Testis (tissue), 5 donors: ENCODE measurements at places on chromosomes 5 and 9. TPM values are rescaled to one million over a fixed set of nuclear protein-coding genes. Genes with fewer than 3 reads are reported as not detected.

DNA sequence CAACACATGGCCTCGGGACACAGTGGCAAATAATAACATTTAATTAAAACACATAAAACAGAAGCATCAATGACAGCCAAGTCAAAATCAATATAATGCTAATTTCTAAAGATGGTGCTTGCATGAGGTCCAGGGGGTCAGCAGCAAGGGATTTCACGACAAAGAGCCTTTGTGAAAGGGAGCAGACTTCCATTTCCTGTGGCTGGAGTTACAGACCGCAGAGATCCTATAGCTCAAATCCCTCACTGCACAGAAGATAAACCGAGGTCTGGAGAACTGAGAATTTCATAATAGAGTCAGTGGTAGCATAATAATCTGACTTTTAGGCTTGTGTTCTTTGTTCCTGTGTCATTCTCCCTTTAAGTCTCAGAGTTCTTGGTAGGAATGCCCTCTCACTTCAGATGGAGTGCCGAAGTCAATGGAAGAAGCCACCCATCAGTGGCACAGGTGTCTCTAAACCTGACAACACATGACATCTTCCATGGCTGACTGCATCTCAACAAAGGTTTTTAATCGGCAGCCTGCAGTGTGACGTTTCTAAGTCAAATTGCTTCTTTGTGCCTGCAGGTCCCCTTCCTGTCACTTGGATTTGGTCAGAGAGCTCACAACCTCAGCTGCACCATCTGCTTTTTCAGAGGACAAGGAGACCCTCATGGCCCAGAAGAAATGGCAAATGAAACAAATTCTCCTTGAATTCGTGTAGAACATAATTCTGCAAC lies 67.4 kb downstream of the CARTPT start:
- no peak for DNase-seq

Gene HSPA9
- total RNA-seq: 205 TPM

DNA sequence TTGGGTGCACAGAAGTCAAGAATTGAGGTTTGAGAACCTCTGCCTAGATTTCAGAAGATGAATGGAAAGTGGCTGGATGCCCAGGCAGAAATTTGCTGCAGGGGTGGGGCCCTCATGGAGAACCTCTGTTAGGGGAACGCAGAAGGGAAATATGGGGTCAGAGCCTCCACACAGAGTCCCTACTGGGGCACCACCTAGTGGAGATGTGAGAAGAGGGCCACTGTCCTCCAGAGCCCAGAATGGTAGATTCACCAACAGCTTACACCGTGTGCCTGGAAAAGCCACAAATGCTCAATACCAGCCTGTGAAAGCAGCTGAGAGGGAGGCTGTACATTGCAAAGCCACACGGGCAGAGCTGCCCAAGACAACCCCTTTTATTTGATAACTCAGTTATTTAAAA lies 383.5 kb downstream of the TLE4 start:
- DNase-seq: no peak

DNA sequence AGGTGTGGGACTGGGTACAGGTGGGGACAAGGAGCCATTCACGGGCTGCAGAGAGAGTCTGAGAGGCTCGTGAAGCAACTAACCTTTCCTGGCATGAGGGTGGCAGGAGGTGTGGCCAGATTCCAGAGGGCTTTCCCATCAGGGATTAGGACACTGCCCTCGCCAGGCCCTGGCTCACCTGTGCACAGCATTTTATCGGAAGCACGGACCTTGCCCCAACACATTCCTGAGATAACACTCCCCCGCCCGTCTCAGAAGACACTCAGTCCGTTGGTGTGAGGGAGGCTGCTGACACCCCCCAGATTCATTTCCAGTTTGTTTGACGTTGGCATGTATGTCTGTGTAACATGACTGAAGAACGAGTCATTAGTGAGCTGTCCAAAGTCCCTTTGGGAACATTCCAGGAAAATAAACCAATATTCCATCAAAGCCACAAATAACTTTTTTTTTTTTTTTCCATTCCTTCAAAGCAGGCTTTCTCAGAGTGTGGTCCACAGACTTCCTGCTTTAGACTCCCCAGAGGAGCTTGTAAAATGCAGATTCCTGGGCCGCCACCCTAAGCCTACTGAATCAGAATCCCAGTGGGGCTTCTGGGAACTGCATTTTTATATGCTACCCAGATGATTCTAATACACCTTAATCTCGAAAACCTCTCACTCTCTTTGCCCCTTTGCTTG lies 23.4 kb downstream of the WWC1 start:
- no peak for DNase-seq

GRCh38 chr9:129383019-129383560 lies 205.0 kb upstream of the IER5L start:
- peak; percentile 85 for DNase-seq

GRCh38 chr5:93890657-93891056 lies 149.3 kb upstream of the POU5F2 start:
- no peak for DNase-seq

- DNase-seq: no peak
These were observed 73.4 kb downstream of the ANGPTL2 start for GRCh38 chr9:127049044-127049443.

Gene AFAP1L1
- 10.4 TPM for total RNA-seq

GRCh38 chr5:180175015-180175431 lies 34.0 kb downstream of the RASGEF1C start:
- DNase-seq: no peak

DNA sequence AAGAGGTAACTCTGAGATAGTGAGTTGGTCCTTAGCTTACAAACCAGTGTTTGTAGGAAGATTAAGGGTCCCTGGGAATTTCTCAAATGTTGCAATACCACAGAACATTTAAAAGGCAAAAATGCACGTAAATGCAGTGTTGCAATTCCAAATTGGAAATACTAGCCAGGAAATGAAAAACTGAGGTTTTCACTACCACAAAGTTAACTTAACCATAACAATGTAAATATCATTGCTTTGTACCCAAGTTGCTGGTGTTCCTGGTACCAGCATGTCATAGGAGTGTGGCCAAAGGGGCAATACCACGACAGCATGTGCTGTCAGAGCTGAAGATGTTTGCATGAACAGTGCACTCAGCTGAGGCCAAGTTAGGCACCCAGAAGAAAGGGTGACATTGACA lies 382.9 kb downstream of the GLIS3 start:
- no peak for DNase-seq

Gene SFXN1
- 44.5 TPM for total RNA-seq

GRCh38 chr5:150645070-150645700 lies 4.7 kb downstream of the SYNPO start:
- DNase-seq: peak; percentile 90

Gene ANKRD18A
- total RNA-seq: 51.7 TPM

DNA sequence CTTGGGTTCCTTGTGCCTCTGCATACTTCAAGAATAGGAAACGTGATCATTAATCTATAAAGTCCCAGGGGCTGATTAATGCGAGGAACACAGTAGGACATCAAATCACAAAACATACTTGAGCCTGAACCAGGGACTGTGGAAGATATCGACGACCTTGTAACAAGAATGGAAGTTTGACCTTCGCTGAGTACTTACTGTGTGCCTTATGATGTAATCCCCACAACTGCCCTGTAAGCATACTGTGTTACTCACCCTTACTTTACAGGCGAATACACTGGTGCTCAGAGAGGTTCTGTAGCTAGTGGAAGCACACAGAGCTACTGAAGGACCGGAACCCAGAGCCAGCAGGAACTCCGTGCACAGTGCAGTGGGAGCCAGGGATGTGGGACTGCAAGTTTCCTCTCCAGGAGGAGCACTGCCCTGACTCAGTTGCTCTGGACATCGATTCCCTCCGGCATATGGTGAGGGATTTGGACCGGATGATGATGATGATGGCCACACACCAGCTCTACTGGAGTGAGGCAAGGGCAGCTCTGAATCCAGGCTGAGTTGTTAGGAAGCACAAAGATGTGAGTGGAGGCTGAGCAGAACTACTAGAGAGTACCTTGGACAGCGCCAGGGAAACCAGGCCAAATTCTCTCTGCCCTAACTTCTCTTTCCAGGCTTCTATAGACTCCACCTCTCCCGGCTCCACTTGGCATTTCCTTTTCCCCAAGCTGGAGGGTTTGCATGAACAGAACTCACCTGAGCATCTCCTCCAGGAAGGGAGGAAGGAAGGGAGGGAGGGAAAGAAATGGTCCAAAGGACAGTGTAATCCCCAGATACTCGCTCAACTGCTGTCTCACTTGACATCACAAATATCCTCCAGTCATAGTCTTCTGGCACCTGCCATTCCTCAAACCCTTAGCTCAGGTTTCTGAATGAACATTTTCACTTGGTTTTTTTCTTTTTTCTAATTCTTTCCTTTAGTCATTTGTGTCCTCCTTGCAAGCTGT lies 1.5 kb upstream of the GABBR2 start:
- DNase-seq: peak; percentile 30

DNA sequence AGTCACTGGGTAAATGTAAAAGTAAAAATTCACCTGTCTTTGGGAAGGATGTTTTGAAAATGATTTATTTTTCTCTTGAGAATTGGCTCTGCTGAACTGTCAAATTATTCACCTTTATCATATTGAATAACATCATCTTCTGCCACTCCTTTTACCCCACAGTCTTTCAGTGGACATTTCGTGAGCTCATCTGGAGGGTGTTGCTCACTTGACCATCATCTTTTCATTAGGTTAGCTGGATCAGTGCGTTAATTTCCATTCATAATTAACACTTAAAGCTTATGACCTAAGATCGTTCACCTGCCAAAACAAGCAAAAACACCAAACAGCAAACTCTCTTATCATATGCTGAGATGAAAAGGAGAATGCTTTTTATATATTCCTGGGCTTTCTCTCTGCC lies 53.4 kb upstream of the TNFAIP8 start:
- DNase-seq: no peak

Gene FBLL1
- 6.4 TPM for total RNA-seq

Gene ARSI
- total RNA-seq: 0.79 TPM

Gene SLC6A18
- total RNA-seq: not detected

DNA sequence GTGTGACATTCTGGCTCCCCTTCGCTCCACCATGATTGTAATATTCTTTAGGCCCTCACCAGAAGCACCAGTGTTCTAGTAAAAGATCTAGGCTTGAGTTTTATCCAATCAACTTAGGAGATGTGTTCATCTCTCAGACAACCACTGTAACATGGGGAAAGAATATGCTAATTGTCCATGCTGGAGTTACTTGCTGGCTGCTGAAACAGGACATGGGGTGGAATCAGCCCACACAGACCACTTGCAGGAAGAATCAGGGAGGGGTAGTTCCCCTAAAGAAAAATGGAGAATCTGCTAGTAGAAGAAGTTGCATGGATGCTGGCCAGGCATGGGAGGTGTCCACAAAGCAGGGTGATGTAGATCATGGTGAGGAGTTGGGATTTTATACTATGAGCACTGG lies 86.2 kb downstream of the FEM1C start:
- DNase-seq: no peak

DNA sequence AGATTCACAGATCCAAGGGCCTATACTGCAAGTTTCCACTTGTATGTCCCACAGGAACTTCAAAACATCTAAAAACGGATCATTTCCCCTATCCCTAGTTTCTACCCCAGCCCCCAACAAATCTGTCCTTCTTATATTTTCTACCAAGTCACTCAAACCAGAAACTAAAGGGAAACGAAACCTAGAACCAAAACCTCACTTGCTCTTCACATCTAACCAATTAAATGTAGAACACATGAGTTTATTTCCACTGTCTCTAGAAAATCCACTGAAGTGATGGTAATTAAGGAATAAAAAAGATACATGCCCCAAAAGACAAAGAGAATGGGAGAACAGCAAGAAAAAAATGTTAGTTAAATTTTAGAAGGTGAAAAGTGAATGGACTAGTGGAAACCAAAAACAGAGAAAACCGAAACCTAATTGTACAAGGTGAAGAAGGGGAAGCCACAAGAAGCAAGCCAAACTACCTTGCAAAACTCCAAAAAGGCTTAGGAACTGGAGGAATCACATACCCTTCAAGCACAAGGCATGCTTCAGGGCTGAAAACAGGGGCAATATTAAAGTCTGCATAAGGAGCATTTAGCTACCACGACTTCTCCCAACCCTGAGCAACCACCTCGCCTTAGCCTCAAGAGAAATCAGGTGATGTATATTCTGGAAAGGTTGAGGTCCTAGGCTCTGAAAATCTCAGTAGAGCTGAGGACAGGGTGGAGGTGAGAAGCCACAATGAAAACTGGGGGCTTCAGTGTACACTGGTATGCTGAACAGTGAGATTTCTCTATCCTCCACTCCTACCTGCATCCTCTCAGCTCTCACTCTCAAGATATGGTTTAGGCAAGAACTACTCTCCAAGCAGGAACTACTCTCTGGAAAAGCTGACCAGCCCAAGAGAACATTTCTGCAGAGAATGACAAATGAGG lies 11.1 kb downstream of the SMU1 start:
- DNase-seq: no peak

- no peak for DNase-seq
These were observed 1478.3 kb upstream of the CDH9 start for GRCh38 chr5:28516722-28517121.

Gene PDGFRB
- total RNA-seq: 87.0 TPM

DNA sequence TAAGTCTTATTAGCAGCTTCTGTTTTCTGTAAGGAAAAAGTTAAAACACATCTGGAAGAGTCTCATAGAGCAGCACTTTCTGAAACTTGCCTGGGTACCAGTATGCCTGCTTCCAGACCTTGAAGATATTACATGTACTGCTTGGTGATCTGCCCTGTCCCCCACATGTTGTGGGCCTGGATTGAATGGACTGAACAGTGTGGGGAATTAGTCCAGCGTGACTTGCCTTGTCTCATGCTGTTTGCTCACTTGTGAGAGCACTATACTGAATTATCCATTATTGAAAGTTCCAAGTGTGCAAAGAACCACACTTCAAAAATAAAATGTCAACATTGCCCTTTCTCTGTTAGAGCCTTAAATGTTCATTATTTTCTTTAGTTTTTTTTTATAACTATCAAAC lies 8.9 kb downstream of the CTNNA1 start:
- no peak for DNase-seq

Gene GFPT2
- total RNA-seq: 21.7 TPM

DNA sequence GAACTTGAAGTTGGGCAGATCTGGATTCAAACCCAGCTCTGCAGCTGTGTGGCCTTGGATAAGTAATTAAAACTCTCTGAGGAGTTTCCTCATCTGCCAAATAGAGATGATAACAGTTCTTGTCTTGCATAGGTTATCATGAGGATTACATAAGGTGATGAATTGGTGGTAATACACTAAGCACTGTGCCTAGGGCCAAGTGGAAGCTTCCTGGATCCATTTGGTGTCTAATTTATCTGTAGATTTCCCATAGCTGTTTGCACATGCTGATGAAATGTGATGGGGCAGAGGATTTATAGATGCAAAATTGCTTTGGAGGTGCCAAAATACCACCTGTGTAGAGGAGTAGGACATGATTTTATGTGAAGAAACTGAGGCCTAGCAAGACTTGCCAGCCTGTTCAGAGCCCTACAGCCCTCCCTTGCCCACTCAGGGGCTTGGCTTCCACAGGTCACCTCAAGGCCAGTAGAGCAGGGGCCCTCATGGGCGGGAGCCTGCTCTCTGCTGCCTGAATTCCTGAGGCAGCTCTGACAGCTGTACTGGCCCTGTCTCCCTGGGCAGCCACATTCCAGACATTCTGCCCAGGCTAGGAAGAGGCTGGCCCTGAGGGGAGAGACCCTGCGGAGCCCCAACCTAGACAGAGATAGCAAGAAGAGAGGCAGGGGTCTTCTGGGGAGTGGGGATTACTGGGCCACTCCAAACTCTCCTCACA lies 5.9 kb upstream of the FAT2 start:
- DNase-seq: no peak

GRCh38 chr9:121107881-121108280 lies 33.1 kb downstream of the CNTRL start:
- DNase-seq: no peak

Gene CCDC152
- 2.4 TPM for total RNA-seq

- DNase-seq: peak; percentile 69
These were observed 69.3 kb downstream of the SNX30 start for GRCh38 chr9:112819635-112820496.

- no peak for DNase-seq
These were observed 576.7 kb downstream of the LRRC70 start for GRCh38 chr5:63155310-63155631.
